D721Med (cell line): ENCODE measurements at places on chromosomes 1 and 21.
A peak's percentile ranks its signal among the peaks of the same experiment; 100 is the strongest.

GRCh38 chr1:236455243-236455642 is 61.2 kb downstream of the EDARADD start:
- DNase-seq: no peak

DNA sequence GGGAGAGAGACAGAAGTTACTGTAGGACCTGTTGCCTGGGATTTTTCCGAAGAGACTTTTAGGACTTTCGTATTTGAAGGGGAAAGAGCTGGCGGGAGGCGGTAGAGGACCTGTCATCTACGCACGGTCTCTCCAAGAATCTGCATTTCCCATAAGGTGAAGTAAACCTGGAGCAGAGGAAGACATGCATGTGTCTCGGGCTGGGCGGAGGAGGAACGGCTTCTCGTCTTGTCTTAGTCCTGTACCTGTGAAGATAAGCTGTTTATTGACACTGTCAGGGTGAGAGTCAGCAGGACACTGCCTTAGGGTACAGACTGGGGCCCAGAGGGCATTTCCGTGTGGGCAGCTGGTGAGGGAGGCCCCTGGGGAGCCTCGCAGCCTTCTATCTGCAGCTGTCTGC is 123.4 kb upstream of the COL6A1 start:
- no peak for DNase-seq

DNA sequence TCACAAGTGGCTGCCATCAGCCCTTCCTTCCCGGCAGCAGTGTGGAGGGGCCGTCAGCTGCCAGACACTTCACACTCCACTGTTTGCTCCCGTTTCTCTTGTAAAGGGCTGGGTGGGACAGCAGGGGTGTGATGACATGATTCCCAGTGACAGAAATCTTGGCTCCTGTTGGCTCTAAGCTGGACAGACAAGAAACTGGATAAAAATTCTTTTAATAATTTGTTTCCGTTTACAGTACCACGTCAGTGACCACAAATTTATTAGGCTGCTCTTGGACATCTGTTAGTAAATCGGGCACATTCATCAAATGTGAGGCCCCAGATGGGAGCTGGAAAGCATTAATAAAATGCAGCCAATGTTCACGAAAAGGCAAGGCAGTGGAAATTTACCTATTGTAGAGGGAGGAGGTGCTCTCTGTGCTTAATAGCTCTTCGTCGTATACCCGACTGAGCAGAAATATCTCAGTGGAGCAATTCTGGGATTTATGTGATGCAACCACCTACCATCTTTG is 353.7 kb upstream of the GREM2 start:
- DNase-seq: no peak

DNA sequence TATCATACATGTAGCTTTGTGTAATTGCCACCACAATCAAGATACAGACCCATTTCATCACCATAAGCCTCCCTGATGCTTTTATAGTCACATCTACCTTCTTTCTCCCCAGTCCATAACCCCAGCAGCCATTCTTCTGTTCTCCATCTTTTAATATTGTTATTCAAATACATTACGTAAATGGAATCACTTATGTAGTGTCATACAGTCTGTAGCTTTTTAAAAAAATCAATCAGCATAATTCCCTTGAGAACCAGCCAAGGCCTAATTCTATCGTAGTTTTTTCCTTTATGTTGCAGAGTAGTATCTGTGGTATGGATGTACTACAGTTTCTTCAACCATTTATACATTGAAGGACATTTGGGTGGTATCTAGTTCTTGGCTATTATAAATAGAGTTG is 31.6 kb upstream of the WDR26 start:
- DNase-seq: no peak

- peak; percentile 26 for DNase-seq
Observed at GRCh38 chr1:84442256-84442655, 36.8 kb upstream of the RPF1 start.

GRCh38 chr1:60894130-60894529 is 188.2 kb upstream of the NFIA start:
- DNase-seq: no peak

GRCh38 chr21:46355161-46356004 is 31.4 kb downstream of the PCNT start:
- DNase-seq: no peak
